ENCODE measurements at places on chromosomes 1 and 21.

DNA sequence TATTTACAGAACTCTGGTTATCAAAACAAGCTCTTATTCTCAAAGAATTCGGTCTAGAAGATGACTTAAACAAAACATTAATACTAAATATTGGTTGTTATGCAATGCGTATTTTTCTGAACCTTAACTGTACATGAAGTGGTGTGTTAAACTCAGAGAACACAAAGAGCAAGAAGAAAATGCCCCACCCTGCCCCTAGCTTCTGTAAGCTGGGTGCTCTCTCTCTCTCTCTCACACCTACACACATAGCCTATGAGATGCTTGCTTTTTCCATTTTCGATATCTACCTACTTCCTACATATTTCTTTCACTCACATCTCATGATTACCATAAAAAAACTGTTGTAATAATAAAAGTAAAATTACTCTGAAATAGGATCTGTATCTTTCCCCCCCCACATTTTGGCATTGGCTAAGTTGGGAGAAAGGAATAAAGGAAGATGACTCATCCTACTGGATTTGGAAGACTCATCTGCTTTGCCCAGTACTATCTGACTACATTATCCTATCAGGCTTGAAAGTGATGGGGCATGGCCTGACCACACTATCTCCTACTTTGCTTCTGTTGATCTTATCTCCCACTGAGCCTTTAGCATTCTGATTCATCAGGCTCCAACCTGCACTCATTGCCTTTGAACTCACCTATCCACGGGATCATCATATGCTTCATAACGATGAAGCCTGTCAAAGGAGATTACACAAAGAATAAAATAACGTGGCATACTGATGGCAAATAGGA, 2.9 kb downstream of the CRYZ start:
- no peak for DNase-seq

DNA sequence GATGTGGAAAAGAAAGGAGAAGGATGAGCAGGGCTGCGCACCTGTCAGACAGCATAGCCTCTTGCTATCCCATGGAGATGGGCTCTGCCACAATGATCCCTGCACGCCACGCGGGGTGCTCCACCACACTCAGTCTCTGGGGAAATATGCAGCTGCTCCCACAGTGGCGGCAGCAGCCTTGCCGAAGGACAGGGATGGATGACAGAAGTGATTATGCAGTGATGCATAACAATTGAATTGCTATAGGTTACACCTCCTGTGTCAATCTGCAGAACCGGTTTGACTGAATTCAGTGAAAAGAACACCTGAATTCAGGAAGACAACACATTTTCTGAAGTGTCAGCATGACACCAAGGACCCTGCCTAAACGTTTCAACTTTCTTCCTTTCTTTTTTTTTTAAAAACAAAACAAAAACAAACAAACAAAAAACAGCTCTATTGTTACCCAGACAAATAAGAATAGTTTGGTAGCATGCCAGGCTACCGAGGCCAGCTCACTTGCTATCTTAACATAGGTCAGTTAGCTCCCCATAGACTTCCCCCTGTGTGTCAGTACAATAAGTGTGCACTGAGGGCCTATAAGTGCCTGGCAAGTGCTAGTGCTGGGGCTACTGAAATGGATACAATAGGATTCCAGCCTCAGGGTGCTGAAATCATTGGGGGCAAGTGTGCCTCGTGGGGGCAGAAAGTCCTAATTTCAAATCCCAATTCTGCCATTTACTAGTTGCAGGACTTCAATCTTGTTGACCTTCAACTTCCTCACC, 127.6 kb upstream of the LMO4 start:
- DNase-seq: no peak

DNA sequence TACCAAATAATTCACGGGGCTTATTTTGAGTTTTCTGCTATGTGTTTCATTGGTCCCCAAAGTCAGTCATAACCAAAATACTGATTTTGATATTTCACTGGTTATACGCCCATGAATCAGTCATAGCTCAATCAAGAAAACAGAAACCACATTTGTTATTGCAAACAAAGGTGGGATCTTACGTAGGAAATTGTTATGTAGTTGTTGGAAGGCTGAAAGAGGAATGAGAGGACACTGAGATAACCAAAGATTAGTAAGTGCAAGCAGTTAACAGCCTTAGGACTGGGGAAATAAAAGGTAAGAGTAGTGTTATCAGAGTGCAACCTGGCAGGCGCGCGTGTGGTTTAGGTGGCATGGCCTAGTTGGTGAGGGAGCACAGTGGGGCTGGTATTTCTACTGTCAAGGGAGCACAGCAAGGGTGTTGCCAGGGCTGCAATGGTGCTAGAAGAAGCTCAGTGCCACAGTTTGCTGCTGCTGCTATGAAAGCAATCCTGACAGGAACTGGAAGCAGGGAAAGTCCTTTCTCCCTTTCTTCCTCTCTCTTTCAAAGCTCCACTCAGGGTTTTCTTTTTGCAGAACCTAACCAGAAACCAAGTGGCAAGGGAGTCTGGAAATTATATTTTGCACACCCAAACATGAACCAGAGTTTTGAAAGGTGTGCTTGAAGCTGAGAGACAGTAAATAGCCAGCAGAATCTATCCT, 33.7 kb downstream of the RTCA start:
- no peak for DNase-seq

DNA sequence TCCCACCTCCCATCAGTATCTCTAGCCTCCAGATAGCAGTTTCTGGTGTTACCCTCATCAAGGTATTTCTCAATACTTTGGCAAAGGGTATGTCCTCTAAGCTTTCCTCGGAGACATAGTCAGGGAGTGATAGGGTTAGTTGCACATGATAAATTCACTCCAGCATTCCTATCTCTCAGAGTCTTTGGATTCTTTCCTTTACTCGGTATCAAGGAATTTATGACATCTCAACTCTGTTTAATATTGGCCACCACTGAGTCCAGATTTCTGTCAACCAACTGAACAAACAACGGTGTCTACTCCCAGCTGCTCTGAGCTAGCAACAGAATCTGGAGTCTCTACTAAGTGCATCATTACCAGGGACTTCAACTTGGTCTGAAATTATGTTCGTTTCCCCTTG, 233.4 kb downstream of the TM2D1 start:
- no peak for DNase-seq

DNA sequence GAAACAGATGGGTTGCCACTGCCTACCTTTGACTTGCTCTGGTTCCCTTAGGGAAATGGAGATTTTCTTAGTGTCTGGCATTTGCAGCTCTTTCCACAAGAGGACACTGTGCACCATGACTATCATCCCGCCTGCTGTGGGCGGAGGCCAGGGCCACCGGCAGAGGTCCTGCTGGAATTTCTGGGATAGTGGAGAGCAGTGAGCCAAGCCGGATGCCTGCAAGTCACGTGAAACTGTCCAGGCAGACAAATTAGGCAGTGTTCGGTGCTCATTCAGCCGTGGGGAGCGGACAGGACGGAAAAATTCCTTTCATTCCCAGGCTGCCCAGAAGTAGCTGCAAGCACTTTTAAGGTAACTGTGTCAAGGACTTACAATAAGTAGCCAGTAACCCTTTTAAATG, 43.4 kb downstream of the IGSF5 start:
- peak; percentile 86 for DNase-seq

- DNase-seq: no peak
Observed at GRCh38 chr21:15192243-15192642, 127.4 kb upstream of the NRIP1 start.

DNA sequence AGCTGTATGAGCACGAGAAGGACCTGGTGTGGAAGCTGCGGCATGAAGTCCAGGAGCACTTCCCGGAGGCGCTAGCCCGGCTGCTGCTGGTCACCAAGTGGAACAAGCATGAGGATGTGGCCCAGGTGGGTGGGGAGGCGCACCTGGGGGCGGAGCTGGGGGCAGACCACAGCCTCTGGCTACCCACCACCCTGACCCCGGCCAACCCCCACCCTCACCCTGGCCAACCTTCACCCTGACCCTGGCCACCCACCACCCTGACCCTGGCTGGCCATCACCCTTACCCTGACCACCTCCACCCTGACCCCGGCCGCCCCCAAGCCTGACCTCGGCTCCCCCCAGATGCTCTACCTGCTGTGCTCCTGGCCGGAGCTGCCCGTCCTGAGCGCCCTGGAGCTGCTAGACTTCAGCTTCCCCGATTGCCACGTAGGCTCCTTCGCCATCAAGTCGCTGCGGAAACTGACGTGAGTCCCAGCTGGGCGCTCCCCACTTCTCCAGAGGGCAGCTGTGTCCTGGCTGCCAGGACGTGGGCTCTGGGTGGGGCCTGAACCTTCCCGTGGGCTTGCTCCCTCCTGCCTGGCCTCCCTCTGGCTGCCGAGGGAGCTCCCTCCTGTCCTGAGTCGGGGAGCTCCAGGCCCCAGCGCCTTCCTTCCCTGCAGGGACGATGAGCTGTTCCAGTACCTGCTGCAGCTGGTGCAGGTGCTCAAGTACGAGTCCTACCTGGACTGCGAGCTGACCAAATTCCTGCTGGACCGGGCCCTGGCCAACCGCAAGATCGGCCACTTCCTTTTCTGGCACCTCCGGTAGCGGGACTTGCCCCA, 69.5 kb downstream of the PIK3CD start:
- DNase-seq: no peak

GRCh38 chr1:114032271-114033215, 53.3 kb downstream of the OLFML3 start:
- no peak for DNase-seq

GRCh38 chr1:186202271-186202764, 172.7 kb downstream of the TPR start:
- DNase-seq: peak; percentile 66

DNA sequence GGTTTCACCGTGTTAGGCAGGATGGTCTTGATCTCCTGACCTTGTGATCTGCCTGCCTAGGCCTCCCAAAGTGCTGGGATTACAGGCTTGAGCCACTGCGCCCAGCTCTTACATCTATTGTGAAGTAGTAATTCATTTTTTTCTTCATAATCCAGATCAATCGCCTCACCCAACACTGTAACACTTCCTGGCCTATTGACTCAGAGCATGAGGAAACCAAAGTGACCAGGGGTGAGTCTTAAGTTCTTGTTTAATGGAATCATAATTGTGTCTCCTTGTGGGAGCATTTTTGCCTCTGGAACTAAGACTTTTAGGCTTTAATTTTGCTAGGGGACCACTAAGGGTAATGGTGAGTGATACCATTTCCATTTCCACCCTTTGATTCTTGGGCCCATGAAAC, 27.4 kb downstream of the TNFSF18 start:
- no peak for DNase-seq

GRCh38 chr1:244022311-244022710, 28.8 kb upstream of the ZBTB18 start:
- no peak for DNase-seq

GRCh38 chr1:119611701-119612113, 36.4 kb downstream of the ZNF697 start:
- peak; percentile 77 for DNase-seq

DNA sequence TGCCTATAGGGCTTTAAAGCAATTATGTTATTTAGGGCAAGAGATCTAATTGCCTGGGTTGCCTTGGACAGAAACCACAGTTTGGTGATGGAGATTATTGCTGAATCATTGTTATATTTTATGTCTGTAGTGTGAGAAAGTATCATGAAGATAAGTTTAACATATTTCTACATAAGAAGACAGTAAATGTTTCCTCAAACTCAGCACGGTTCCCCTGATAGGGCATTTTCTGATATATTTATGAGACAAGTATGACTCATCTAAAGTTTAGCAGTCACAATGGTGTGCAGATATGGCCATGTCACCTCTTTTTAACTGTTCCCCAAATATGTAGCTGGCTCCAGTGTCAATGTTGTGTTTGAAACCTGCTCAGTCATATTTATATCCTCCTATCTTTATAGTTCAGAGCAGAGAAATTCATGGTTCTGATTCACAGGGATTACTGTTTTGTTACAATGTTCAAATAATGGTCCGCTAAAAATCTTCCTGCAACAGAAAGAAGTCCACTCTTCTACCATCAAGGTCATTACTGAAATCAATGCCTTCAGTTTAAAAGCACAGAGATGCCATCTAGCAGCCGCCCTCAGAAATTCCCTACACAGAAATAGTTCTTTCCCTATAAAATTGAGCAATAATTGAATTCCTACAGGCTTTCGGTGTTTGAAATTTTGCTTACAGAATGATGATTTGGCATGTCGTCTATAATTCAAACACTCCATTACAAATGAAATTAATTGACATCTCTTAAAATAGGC, 3.7 kb downstream of the OLFM3 start:
- no peak for DNase-seq

- no peak for DNase-seq
Observed at GRCh38 chr1:232271991-232272589, 357.8 kb downstream of the SIPA1L2 start.

DNA sequence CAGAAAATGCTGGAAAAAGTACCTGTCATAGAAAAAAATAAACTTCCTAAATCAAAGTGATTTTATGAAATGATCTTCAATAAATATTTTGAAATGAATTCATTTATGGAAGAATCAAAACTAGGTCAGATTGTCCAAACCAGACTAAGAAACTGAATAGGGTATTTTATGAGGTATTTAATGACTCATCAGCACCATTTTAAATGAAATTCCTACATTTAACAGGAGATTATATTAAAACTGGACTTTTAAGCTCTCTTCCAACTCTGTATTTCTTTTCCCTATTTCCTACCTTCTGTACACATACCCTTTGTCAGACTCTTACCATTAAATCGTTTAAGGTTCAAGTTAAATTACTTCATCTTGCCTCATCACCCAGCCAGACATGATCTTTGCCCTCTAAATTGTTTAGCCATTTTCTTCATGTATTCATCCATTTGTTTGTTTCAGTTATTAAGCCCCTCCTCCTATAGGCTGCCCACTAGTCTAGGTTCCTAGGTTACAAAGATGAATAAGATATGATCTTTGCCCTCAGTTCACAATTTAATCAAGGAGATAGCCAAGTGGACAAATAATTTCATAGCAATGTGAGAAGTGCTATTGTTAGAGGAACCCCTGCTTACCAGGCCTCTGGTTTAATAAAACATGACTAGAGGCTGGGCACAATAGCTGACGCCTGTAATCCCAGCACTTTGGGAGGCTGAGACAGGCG, 25.0 kb downstream of the TATDN3 start:
- no peak for DNase-seq
